ENCODE measurements at places on chromosomes 2 and 18.

DNA sequence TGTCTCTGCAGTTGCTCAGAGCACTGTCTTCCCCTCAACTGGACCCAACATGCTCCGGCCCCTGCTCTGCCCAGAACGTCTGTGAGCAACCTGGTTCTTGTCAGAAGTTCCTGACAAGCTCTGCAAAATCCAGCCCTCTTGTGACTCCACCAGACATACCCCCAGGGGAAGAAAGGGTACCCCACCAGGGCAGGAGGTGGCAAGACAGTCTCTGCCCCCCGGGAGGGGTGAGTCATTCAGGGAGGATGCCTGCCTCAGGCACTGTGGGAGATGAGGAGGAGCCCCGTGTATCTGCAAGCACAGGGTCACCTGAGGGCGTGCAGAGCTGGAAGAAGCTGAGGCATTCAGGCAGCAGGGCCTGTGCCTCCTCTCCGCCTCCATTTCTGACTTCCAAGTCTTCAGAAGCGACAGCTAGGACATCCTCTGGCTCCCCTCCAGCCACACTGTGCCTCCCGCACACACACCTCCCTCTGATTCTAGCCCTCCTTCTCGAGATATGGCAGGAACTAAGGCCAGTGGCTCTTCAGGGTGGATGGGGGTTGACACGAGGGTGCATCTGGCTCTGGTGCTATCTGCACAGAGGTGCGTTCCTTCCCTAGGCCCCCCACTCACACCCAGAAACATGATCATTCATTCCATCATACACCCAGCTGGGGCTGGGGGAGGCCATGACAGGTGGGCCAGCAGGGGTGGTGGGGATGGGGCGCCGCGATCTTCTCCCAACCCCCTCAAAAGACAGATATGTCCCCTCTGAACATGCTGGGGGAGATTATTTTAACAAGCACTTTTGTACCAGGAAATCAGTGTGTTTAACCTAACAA lies 222.2 kb downstream of the CYP26B1 start:
- DNase-seq = no peak

- no peak for DNase-seq
Observed at GRCh38 chr2:237441605-237442274, 27.8 kb upstream of the COL6A3 start.

GRCh38 chr2:70692256-70692655 lies 75.7 kb downstream of the ADD2 start:
- no peak for DNase-seq

DNA sequence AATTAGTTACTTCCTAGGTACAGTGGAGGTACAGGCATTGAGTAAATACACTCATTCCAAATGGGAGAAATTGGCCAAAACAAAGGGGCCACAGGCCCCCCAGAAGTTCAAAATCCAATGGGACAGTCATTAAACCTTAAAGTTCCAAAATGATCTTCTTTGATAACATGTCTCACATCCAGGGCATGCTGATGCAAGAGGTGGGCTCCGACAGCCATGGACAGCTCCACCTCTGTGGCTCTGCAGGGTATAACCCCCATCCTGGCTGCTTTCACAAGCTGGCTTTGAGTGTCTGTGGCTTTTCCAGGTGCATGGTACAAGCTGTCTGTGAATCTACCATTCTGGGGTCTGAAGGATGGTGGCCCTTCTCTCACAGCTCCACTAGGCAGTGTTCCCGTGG lies 488.7 kb downstream of the DCDC2C start:
- DNase-seq = no peak

- DNase-seq = peak; percentile 23
Observed at GRCh38 chr2:196750977-196751631, 48.4 kb downstream of the GTF3C3 start.

DNA sequence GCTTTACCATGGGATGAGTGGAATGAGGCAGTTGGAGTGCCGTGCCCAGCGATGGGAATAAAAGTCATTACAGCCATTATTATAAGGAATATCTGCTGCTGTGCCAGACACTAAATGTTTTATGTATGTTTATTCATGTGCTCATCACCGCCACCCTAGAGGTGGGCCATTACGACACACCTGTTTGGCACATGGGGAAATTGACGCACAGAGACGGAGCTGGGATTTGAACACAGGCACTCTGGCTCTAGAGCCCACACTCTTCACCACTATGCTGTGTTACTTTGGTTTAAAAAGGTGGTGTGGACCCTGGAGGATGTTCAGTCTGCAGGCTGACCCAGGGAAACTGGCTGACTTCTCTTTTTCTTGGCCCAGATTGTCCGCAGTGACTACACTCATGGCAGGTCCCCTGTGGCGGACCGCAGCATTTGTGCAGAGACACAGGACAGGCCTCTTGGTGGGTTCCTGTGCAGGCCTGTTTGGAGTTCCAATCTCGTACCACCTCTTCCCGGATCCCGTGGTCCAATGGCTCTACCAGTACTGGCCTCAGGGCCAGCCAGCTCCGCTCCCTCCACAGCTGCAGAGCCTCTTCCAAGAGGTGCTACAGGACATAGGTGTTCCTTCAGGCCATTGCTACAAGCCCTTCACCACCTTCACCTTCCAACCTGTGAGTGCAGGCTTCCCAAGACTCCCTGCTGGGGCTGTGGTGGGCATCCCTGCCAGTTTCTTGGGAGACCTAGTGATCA lies 1.6 kb downstream of the TMEM177 start:
- DNase-seq = no peak
